ENCODE measurements at places on chromosomes 1 and 21.
A peak's percentile ranks its signal among the peaks of the same experiment; 100 is the strongest.

- H3K36me3 ChIP-seq = no peaks in the 10 kb centered on the region
- H3K27me3 ChIP-seq = peaks cover 8% of the 10 kb centered on the region
- H3K4me1 ChIP-seq = peaks cover 24% of the 10 kb centered on the region
- H3K4me3 ChIP-seq = no peak overlapping the region
- no peak overlapping the region for H3K27ac ChIP-seq
- no peak for DNase-seq
These were observed 3.1 kb downstream of the TMEM125 start for GRCh38 chr1:43272576-43273571.

GRCh38 chr1:11150326-11150725, 38.8 kb upstream of the ANGPTL7 start:
- H3K27me3 ChIP-seq = no peaks in the 10 kb centered on the region
- H3K36me3 ChIP-seq = peaks cover 79% of the 10 kb centered on the region
- no peak overlapping the region for H3K4me3 ChIP-seq
- no peaks in the 10 kb centered on the region for H3K4me1 ChIP-seq

DNA sequence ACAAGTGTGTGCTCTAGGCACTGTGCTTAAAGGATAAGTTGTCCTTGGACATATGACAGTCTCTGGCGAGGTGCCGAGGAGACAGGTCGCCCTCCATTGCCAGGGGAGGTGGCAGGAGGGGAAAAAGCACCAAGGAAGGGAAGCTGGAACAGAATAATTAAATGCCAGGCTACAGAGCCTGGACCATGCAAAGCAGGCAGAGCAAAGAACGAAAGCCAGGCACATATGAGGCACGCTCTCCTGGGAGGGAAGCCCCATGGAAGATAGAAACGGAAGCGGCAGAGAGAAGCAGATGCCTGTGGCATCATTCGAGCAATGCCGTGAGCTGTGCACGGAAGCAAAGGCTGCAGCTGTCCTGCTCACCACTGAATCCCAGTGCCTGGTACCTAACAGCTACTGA, 91.2 kb downstream of the JAK1 start:
- no peak overlapping the region for H3K27ac ChIP-seq
- H3K27me3 ChIP-seq = no peaks in the 10 kb centered on the region
- H3K36me3 ChIP-seq = peaks cover 82% of the 10 kb centered on the region
- no peak overlapping the region for H3K4me3 ChIP-seq
- DNase-seq = no peak

- no peak for DNase-seq
- no peaks in the 10 kb centered on the region for H3K27me3 ChIP-seq
- H3K27ac ChIP-seq = no peak overlapping the region
- H3K36me3 ChIP-seq = no peaks in the 10 kb centered on the region
These were observed 39.3 kb upstream of the NLRP3 start for GRCh38 chr1:247376659-247377058.

DNA sequence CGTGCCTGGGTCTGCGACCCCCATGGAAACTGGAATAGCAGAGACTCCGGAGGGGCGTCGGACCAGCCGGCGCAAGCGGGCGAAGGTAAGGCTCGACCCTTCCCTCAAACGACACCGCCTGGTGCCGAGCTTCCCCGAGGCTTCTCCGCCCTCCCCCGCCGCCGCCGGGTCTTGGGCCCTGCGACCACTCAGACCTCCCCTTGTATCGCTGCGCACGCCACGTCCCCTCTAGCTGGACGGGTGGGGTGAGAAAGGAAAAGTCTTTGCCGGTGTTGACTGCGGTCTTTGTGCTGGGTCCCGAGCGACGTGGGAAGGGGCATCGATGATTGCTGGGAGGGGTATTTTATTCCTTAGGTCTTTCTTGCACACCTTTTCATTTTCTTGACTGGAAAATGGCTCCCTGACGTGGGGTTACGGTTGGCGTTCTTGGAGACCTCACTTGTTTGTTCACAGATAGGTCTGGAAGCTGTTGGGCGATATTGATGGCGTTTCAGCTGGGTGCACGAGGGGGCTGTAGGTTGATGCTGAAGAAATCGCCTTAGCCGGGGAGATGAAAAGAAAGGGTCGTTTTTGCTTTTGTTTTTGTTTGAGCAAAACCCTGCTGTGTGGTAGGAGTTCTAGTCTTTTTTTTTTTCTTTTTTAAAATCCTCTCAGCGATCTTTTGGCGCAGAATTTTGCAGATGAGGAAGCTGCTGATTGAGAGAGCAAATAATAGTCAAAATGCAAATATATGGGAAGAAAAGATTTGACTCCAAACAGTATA, 776 bp downstream of the KDM1A start:
- peak overlapping the region; percentile 86 for H3K4me3 ChIP-seq
- H3K27me3 ChIP-seq = no peaks in the 10 kb centered on the region
- peaks cover 27% of the 10 kb centered on the region for H3K4me1 ChIP-seq
- no peak overlapping the region for H3K27ac ChIP-seq
- peak; percentile 3 for DNase-seq

DNA sequence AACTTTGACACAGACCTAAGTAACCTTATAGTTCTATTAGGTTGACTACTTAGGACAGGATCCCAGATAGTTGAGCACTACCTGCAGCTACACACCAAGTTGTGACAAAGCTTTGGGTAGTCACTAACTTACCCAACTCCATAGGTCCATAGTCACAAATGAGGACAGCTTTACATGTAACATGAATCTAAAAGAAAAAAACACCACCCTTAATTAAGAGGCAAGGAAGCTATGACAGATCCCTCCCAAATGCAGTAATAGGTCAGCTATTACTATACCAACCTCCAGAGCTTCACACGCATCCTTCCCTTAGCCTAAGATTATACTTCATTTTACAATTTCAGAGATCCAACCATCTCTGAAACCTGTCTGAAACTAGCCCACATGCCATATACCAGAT, 12.7 kb upstream of the RAB42 start:
- H3K4me3 ChIP-seq = peak overlapping the region; percentile 93
- H3K4me1 ChIP-seq = peaks cover 39% of the 10 kb centered on the region
- peaks cover 47% of the 10 kb centered on the region for H3K36me3 ChIP-seq
- H3K27me3 ChIP-seq = no peaks in the 10 kb centered on the region

DNA sequence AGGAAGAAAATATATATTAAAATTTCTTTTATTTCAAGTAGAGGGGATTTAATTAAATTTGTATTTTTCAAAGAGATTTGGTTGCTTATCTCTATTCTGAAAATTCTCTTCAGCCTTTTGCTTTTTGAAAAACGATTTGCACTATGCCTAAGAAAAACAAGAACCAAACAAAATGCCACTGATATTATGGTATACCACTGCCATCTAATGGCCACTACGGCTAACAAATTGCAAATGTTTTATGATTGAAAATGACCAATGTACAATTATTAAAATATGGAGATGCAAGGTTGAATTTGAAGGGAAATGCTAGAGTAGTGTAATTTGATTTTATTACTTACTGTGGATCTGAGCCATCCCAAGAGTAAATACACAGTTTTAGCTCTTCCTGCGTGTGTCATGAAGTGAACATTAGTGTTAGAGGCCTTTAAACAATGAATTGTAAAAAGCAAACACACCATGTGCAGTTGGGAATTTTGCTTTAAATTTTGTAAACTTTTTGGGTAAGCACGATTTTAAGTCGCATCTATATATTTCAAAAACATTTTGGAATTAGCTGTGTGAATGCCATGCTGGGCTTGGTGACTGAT, 137.4 kb upstream of the USP25 start:
- no peaks in the 10 kb centered on the region for H3K4me1 ChIP-seq

GRCh38 chr1:998745-998994, 1.2 kb downstream of the HES4 start:
- peaks cover 44% of the 10 kb centered on the region for H3K4me1 ChIP-seq
- H3K27me3 ChIP-seq = peaks cover 53% of the 10 kb centered on the region
- no peak overlapping the region for H3K27ac ChIP-seq
- H3K36me3 ChIP-seq = no peaks in the 10 kb centered on the region
- DNase-seq = no peak
- H3K4me3 ChIP-seq = no peak overlapping the region

Measured in CD4-positive, alpha-beta T cell (primary cell).